LNCaP clone FGC (cell line): ENCODE measurements at places on chromosomes 6 and 20.

- no peak for DNase-seq
These were observed 97.3 kb upstream of the FOXA2 start for GRCh38 chr20:22681591-22682248.

DNA sequence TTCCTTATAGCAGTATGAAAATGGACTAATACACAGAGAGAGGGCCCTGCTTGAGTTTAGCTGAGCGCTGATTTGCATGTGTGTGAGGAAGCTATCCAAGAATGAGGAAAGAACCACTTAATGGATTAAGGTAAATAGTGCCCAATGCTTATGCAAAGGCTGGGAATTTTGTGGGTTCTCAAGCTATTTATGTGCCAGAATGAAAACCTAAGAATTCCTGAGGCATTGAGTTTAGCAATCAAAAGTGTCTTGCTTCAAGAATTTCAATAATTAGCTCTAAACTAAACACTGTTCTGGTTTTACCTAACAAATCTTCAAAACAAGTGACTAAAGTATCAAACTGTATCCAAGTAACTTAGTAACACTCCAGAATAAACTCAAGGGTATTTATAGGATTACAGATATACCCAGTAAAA, 7.0 kb upstream of the OR14J1 start:
- no peak for DNase-seq

GRCh38 chr20:17494201-17494600, 37.0 kb downstream of the BFSP1 start:
- DNase-seq = no peak

DNA sequence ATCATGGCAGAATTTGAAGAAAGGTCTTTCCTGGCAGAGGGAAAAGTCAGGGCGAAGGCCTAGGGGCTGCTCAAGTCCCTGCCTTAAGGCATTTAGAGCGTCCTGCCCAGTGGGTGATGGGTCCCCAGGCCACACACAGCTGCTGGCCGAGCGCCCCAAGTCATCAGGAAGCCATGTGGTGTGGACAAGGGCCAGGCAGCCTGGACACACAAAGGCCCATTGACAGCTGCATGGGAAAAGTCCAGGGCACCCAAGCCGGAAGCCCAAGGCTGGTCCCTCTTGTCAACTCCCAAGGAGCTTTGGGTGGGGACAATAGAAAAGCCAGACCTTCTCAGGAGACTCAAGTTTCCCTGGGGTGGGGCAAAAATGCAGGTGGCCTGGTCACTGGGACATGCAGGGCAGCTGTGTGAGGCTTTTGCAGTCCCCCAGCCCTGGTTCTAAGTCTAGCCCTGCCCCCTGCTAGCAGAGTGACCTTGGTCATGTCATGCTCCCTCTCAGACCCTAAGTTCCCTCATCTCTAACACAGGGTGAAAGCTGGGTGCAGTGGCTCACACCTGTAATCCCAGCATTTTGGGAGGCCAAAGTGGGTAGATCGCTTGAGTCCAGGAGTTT, 44.3 kb upstream of the PTGIS start:
- DNase-seq = no peak

DNA sequence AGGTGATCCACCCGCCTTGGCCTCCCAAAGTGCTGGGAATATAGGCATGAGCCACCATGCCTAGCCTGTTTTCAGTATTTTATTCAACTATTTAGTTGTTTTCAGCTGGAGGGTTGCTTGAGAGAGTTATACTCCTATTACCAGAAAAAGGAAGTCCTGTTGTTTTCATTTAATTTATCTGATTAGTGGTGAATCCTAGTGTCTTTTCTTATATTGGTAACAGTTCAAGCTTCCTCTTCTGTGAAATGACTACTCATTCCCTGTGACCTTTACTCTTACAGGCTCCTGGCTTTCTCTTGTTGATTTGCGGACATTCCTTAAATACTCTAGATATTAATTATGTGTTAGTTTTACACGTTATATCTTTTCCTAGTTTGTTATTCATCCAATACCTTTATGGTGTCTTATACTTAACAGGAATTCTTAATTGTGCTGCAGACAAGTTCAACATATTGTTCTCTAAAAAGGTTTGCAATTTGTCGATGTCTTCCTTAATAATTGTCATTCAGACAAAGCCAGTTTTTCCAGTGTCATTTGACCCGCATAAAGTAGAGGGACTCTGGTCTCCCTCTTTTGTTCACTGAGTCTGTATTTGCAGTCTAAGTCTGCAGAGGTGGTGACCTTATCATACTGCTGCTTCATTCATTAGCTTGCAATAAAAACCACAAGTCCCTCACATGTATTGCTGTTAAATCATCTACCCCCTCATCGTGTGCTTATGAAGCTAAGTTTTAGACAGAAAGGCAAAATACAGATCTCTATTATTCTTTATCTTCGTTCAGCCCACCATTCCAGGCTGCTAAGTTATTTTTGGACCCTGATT, 51.4 kb downstream of the ZBTB9 start:
- no peak for DNase-seq

GRCh38 chr20:46194409-46194808, 76.3 kb downstream of the CD40 start:
- DNase-seq = no peak

GRCh38 chr6:37559501-37559900, 59.8 kb upstream of the CCDC167 start:
- DNase-seq = no peak

DNA sequence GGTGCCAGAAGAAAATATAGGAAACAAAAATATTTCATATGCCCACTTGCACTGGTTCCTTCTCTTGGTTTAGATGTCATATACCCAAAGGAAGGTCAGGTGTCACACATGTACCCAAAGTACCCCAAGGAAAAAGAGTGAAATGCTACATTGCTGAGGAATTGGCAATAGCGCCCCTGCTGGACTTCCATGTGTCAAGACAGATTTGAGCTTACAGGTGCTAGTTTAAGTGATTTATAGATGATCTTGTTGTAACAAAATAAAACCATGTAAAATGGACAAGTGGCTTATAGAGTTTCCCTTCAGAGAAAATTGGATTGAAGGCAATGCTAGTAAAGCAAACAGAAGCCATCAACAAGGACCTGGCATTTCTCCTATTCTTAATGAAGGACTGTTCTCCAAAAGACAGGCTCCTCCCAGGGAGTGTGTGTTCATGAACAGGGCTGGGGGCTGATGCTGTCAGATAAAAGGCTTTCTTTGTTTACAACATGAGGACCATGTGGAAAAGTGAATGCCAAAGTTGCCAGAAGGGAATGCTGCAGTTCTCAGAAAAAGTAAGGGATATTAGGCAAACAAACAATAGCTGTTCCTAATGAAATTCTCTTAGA, 64.3 kb upstream of the PAK5 start:
- no peak for DNase-seq

DNA sequence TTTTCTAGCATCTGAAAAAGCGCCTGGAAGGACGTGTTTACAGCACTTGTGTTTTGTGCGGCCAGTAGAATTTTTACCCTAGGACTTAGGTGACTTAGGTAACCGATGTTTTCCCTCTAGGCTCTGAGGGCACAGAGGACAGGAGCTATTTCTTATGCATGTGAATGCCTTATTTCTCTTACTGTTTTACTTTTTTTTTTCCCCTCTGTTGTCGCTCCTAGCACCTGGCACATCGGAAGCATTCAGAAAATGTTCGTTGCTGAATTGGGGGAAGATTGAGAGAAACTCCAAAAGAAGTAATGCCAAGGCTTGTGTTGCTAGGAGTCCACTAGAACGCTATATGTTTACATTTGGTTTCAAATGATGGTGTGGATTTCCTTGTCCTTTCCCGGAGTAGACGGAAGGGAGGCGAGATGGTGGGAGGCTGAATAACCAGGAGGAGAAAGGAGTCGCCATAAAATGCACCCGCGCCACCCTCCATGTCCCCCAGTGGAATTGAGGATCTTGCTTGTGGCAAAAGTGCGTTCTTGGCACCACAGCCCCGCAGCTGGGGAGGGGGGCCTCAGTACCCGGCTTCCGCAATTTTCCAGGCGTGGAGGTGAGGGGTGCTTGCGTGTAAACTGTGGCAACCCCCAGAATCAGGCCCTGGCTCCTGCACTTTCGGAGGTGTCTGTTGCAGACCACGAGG, 6.9 kb downstream of the OLIG3 start:
- DNase-seq = no peak

DNA sequence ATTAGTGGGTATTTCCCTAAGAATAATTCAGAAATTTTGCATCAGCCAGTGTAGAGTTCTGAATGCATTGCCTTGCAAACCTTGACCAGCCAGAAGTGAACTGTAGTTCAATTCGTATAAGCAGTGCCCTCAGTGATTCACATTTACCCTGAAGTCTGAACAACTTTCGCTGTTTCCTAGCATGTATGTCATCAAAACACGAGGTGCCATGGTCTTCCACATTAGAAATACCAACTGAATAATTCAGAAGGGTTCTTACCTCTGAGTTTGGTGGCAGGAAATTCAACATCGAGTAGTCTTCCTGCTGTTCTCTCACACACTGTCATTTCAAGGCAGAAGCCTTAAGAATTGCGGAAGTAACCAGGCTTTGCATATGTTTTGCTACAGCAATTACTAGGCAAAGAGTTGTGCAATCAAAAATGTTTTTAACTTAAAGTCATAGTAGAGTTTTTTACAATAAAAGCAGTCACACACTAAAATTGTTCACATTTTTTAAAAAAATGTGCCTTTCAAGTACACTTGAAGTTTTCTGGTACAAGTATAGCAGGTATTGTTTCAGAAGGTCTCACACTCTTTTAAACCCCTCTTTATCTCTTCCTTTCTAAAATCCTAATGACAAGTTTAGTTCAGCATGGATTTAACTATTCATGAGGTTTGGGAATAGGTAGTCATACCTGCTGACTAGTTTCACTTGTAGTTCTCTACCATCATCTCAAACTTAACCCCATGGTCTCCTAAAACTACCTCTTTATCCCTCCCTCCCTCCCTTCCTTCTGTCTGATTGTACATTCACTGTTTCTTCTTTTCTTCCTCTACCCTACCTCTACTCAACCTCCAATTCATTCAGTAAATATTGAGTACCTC, 118.3 kb downstream of the STXBP5 start:
- no peak for DNase-seq

DNA sequence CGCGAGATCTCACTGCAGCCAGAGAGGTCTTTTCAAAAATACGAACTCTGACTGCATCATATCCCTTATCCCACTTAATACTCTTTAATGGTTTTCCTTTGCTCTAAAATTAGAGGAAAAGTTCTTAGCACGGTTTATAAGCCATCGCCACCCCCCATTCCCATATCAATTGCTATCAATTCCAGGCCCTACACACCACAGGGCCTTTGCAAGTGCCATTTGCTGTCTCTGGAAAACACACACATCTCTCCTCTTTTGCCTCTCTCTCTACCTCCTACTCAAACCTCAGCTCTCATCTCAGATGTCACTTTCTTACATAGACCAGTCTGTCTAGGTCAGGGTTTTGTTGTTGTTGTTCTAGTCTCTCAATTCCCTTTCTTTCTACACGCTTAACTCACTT, 9.8 kb downstream of the SLC22A23 start:
- DNase-seq = no peak

GRCh38 chr6:138521790-138522189, 22.5 kb upstream of the NHSL1 start:
- DNase-seq = no peak
